ENCODE measurements at places on chromosomes 6 and 20.

DNA sequence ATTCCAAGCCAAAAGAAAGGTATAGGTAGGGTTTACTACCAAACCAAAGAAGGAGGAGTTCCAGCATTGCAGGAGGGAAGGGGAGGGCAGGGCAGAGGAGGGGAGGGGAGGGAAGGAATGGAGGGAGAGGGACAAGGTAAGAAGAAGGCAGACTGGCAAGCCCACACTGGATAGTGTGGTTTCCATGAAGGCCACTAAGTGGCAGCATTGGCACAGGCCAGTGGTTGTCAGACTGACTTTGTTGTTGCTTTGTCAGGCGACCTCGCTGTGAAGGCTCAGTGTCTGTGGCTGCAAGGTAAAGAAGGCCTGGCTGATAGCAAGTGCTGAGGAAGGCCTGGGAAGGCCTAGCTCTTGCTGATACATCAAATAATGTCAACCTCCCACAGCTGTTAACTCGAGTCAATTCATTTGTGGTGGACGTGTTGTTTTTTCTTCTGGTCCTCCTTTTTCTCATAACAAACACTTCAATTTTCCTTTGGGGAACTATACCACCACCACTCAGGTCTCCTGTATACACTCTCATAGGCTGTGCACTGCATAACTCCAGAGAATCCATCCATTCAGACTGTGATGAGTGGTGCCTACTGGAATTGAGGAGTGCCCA, 7.7 kb upstream of the ZNF334 start:
- DNase-seq = no peak

DNA sequence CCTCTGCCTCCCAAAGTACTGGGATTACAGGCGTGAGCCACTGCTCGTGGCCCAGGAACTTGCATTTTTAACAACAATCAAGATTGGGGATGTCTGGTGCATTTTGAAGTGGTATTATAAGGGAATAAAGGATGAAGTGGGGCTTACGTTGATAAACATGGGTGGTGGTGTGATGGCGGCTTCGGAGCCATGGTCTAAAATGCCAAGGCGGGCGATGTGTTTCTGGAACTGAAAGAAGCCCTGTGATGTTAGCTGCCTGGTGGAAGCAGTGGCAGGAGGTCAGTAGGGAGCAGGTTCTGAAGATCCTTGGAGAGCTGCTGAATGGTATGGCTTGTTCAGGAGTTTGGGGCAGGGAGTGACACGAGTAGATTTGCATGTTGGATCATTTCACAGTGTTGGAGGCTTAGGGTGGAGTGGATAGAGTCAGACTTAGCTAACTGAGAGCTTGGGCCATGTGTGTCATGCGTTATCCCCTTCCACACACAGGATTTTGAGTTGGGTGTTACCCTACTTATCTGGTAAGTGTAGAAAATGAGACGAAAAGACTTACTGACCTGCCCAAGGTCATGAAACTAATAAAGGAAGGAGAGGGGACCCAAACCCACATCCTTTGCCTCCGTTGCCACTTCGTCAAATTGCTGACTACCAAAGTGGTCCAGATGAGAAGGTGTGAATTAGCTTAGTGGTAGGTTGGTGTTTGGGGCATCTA, 1.5 kb downstream of the NELFCD start:
- no peak for DNase-seq

DNA sequence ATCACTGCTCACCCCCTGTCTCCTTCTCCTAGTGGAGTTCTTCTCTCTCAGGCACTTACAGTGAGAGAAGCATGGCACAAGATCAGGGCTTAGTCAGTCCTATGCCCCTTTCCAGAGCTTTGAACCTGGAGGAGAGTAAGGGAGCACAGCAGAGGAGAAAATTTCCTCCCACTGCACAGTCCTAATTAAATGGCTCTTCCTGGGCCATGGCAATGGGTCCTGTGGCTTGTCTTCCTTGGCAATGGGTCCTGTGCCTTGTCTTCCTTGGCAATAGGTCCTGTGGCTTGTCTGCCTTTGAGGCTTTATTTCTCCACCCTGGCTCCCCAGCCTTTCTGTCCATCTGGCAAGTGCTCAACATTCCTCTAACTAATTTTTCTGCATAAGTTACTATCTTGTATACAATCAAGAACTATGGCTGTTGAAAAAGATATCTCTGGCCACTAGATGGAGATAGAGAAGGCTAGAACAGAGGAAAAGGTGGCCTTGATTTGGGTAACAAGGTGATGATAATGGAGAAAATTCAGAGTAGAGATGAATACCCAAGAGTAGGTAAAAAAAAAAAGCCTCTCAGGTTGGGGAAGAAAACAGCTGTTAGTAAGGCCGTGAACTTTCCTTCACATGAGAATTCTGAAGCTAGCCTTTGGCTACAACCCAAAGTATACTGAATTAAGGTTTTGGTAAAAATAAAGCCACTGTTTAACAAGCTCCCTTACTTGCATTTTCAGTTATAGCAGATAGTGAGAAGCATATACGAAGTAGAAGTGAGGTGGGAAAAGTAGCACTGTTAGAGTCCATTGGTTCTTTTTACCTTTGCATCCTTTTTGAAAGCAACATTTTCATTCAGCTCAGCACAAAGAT, 504.9 kb downstream of the DOK5 start:
- no peak for DNase-seq

- DNase-seq = no peak
Observed at GRCh38 chr20:54879393-54879792, 404.0 kb downstream of the DOK5 start.

DNA sequence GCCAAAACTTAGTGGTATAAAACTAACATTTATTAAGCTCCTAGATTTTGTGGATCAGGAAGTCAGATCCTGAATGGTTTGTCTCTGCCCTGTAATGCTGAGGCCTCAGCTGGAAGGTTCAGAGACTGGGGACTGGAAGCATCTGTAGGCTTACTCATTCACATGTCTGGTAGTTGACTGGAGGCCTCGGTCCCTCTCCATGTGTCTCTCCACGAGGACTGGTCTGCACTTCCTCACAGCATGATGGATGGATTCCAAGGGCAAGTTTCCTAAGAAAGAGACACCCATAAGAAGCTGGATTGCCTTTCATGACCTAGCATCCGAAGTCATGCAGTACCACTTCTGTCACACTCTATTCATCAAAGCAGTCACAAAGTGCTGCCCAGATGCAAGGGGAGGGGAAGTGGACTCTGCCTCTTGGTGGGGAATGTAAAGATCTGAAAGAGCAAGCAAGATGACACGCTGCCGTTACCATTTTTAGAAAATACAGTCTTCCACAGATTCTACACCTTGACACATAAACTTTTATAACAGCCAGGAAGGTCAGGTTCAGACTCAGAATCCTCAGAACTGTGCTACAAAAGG, 17.2 kb upstream of the MDGA1 start:
- no peak for DNase-seq

- DNase-seq = no peak
Observed at GRCh38 chr6:14948586-14949245, 297.2 kb upstream of the JARID2 start.

DNA sequence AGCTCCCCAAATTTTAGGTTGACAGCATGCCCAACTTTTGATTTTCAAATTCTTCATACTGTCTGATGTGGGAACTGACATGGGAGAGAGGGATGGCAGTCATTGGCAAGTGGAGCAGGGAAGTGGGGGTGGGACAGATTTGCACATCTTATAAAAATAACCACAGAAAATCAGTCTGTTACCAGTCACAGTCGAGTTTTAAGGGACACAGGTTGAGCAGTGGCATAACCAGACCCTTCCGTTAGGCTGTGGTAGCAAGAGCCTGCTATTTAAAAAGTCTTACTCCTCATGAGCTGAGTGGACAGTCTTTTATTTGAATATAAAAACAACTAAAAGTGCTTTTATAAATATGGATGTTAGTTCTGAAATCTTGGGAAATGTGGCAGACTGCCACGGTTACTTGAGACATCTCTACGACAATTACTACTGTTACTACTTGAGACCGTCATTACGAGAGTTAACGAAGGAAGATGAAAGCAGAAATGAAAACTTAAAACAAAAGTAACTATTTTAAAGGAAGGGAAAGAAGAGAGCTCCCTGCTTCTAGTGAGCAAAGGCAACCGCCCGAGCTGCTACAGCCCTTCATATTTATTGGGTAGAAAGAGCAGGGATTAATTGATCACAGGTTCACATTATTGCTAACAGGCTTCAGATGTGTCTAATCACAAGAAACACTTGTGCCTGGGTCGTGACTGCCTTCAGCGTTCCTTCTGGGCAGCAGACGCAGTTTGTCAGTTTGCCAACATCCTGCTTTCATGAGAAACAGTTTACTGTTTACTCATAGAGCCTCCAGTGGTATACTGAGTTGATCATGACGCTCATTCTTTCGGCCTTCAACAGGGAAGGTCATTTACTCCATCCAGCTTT, 71.3 kb downstream of the EFHC1 start:
- no peak for DNase-seq

- DNase-seq = no peak
Observed at GRCh38 chr20:43982886-43983285, 68.2 kb downstream of the TOX2 start.

DNA sequence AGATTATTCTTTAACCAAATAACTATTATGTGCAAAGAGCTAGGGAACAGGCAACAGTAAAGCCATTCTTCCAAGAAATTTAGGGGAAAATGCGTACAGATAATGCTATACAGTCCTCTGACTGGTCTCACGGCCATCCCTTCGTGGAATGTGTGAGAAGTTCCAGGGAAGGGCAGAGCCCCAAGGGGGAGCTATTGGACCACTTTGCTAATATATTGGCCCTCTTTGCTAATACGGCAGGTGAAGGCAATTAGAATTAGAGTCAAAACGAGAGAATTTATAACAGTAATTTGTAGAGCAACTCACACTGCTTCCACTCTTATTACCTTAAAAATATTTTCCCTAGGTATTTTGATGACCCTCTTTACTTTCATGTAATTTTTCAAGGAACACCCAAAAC, 140.4 kb downstream of the IMPG1 start:
- no peak for DNase-seq

DNA sequence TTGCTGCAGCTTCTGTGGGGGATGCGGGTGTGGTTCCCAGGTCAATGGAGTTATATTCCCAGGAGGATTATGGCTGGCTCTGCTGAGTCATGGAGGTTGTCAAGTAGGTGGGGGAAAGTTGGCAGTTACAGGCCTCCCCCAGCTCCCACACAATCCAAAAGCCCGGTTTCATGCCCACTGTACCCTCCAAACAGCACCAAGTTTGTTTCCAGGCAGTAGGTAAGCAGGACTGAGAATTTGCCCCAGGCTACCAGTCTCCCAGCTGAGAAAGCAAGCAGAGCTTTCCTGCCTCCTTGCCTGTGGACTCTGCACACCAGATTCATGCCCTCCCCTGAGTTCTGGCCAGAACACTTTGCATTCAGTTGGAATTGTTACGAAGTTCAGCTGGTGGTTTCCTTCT, 578.2 kb downstream of the MEI4 start:
- DNase-seq = no peak

DNA sequence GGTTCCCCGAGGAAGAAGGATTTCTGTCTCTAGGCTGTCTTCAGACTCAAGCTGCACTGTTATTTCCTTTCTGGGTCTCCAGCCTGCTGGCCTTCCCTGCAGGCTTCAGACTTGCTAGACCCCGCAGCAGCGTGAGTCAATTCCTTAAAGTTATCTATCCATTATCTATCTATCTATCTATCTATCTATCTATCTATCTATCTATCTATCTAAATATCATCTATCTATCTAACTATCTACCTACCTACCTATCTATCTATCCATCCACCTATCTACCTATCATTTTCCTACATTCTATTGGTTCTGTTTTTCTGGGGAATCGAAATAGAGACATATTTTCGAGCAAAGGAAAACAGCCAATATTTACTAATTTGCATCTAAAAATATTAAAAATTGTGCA, 48.7 kb upstream of the BMP6 start:
- no peak for DNase-seq

- DNase-seq = no peak
Observed at GRCh38 chr6:142355520-142356174, 53.8 kb downstream of the ADGRG6 start.

DNA sequence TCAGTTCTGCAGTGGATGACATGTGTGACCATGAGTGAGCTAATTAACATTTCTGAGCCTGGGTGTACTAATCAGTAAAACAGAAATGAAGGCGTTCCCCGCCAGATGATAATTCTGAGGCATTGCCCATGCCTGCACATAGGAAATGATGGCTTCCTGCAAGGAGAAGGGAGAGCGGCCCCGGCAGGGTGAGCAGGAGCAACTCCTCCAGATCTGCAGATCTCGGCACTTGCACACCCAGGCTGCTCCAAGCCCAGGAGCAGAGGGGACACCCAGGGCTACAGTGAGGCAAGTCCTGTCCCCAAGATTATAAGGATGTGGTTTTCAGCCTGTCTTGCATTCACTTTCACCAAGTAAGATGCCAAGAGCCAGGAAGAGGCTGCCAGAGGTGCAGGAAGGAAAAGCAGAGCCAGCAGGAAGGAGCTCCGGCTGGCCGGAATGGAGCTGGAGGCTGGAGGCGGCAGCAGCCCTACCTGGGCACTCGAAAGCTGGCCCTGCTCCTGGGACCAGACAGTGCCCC, 177.5 kb upstream of the CST7 start:
- DNase-seq = no peak

- DNase-seq = no peak
Observed at GRCh38 chr6:118652051-118652615, 742 bp upstream of the CEP85L start.

Data from thoracic aorta (tissue), 2 donors.